ENCODE measurements at places on chromosomes 7 and 10.

GRCh38 chr7:148905093-148905666, 21.1 kb upstream of the EZH2 start:
- DNase-seq, result peak; percentile 27

GRCh38 chr10:7526017-7526400, 115.2 kb upstream of the SFMBT2 start:
- peak; percentile 22 for DNase-seq

DNA sequence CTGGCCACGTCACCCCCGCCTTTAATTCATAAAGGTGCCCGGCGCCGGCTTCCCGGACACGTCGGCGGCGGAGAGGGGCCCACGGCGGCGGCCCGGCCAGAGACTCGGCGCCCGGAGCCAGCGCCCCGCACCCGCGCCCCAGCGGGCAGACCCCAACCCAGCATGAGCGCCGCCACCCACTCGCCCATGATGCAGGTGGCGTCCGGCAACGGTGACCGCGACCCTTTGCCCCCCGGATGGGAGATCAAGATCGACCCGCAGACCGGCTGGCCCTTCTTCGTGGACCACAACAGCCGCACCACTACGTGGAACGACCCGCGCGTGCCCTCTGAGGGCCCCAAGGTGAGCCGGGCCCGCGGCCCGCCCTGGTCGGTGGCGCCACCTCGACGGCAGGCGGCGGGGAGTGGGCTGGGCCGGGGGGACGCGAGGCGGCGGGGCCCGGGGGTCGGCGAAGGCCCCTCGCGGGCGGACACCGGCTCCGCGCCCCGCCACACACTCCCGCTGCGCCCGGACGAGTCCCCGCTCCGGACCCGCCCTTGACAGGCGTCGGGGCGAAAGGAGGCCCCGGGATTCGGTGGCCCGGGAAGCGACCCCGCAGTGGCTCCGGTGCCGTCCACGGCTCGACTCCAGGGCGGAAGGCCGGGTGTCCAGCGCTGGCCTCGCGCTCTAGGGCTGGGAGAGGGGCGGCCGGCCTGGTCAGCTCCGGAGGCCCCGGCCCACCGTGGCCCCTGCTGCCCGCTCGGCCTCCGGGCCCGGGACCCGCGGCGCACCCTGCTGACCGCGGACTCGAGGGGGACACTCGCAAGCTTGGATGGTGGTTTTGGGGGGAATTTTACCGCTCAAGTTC, 557 bp downstream of the BAG3 start:
- DNase-seq, result no peak

DNA sequence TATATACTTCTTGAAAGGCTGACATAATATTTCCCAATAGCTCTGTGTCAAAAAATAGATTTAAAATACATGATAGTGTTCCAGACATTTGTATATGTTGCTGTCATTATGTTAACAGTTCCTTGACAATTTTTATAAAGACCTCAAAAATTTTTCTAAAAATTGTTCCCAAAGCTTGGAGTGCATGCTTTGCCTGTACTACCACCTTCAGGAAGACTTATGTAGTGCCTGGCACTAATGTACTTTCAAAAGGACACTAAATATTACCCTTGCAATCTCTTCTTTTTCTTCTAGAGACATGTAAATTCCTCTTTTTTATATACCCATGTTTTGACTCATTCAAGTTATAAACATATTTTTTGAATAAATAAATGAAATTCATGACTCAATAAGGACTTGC, 48.0 kb upstream of the SP8 start:
- no peak for DNase-seq

- no peak for DNase-seq
Measured at GRCh38 chr10:90125456-90126255, 424.3 kb downstream of the KIF20B start.

DNA sequence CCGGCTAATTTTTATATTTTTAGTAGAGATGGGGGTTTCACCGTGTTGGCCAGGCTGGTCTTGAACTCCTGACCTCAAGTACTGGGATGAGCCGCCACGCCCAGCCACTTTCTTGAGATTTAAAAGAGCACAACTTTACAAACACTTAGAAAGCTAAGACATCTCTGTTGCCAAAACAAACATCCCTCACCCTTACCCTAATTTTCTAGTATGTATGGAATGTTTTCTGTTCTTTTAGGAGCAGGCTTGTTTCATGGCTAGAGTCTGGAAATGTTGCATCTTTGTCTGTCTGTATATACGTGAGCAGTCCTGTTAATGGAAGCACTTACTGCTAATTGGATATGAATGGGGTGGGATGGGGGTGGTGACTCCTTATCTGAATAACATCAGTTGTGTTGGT, 2.9 kb downstream of the OLAH start:
- no peak for DNase-seq

DNA sequence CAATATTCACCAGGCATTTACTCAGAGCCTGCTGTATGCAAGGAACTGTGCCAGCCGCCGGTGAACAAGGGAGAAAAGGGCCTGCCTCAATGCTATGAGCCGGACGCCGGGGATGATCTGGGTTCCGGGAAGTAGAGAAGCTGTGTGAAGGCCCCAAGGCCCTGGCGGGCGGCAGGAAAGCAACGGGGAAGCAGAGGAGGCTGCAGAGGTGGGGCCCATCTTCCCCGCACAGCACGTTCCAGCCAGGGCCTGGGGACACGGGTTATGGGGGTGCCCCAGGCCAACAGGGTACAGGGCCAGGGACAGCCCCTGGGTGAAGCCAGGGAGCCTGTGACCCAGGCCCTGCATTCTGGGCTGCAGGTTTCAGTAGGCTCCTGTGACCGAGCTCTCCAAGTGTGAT, 179.3 kb downstream of the MAD1L1 start:
- DNase-seq, result no peak

DNA sequence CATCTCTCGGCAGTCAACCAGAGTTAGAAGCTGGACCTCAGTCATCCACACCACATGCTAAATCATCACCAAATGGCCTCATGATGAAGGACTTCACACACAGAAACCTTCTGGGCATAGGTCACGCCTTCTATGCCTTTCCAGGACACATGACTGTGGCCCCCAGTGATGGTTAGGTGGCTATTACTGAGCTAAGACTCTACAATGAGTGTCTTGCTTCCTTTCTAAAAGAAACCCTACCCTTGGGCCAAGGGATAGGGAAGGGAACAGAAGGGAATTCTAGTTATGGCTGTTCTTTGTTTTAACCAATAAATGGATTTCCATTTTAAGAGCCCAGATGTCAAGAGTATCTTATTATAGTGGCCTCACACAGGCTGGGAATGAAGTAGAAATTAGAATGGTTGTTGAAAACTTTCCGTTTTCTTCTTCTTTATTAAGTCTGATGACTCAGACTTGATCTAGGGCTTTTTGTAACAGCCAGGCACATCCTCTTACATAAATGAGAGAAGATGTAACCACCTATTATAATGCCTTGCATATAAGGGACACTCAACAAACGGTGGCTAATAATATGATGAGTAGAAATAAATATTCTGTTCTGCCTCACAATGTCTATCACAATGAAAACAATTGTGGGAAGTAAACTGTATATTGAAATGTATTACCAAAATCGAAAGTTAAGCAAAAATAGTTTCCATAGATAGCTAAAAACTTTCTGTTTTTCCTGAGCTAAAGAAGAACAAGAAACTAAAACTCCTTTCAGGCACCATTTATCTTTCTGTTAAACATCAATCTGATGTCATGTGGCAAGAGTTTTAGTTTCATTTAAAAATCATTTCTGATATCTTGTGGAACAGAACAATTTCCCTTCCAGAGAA, 62.5 kb upstream of the TOMM7 start:
- DNase-seq, result no peak

GRCh38 chr7:72156671-72157070, 255.5 kb downstream of the CALN1 start:
- no peak for DNase-seq

GRCh38 chr10:61404751-61405150, 48.4 kb downstream of the TMEM26 start:
- DNase-seq, result no peak

GRCh38 chr10:89236226-89236797, 15.3 kb downstream of the LIPA start:
- DNase-seq, result no peak

DNA sequence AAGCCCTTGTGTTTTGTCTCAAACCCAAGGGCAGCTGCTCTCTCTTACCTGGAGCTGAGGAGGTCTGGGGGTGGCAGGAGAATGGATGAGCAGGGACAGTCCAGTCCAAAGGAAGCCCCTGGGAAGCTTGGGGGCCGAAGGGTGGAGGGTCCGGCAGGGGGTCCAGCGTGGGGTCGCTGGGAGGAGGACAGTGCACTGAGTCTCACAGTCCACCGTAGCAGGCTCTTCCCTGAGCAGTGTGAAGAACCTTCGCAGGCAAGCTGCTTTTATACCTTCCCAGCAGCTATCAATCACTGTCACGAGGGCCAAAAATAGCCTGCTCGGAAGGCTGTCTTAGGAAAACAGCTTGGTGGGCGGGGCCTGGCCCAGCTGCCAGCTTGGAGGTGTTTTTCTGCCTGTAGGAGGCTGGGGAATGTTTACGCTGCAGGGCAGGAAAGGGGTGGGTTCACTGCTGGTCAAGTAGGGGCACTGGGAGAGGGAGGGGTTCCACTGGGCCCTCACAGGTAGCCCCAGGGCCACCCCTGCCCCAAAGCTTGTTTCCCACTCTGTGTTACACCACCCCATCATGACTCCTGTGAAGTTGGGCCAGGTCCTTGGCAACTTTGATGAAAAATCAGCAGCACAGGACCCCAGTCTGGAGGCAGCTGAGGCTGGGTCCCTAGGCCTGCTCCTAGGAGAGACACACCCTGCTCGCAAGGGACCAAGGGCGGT, at the start of gene DEPP1:
TSS of gene DEPP1 (minus strand) at position 240 of the 711 bp plus-strand sequence. CDS start 779 bp downstream, outside the sequence.
- peak; percentile 80 for DNase-seq

GRCh38 chr7:14836571-14837189, 65.9 kb downstream of the DGKB start:
- peak; percentile 75 for DNase-seq

GRCh38 chr7:20222219-20222828, 5.1 kb upstream of the MACC1 start:
- DNase-seq, result no peak

GRCh38 chr7:64999165-65000004, 7.1 kb downstream of the ERV3-1 start:
- no peak for DNase-seq

GRCh38 chr10:49679480-49679893, at the start of gene C10orf53:
TSS of gene C10orf53 (plus strand) at chr10:49679651. CDS start at chr10:49679698, 47 bp downstream.
- DNase-seq, result peak; percentile 78

DNA sequence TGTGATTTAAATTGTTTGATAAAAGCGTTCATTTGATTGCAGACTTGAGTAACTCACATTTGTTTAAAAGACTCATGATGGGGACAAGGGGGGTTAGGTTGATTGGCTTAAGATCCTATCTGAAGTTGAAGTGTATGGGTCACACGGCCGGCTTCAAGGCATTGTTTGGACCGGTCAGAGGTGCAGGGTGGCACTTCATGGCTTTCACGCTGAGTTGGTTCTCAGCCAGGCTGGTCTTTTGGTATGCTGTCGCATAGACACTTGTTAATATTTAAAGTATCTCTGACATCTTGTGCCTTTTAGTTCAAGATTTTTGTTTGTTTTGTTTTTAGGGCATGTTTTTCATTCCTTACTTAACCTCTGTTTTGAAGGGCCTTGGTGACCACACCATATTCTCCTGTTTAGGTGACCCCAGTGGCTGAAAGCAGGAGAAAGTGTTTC, 58.1 kb downstream of the CCNY start:
- no peak for DNase-seq

- DNase-seq, result no peak
Measured at GRCh38 chr10:34081347-34081743, 733.8 kb downstream of the PARD3 start.

DNA sequence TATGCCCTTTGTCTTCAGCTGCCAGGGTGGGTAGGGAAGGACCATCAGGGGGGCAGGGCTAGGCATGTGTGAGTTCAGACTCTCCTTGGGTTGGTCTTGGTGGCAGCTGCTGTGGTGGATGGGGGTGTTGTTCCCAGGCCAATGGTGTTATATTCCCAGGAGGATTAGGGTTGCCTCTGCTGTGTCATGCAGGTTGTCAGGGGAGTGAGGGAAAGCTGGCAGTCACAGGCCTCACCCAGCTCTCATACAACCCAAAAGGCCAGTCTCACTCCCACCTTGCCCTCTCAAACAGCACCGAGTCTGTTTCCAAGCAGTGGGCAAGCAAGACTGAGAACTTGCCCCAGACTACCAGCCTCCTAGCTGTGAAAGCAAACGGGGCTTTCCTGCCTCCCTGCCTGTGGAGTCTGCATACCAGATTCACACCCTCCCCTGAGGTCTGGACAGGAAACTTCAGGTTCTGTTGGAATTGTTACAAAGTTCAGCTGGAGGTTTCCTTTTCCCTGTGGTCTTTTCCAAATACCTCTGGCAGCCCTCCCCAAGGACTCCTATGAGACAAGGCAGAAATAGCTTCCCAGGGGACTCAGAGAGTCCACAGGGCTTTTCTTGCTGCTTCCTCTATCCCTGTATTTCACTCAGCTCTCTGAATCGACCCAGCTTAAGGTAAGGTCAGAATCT, 1.4 kb downstream of the HYAL4 start:
- DNase-seq, result no peak
